GDM1 (cell line): ENCODE measurements at places on chromosomes 3 and 15.

- DNase-seq, result no peak
Measured at GRCh38 chr3:119635719-119636118, 24.7 kb downstream of the POPDC2 start.

DNA sequence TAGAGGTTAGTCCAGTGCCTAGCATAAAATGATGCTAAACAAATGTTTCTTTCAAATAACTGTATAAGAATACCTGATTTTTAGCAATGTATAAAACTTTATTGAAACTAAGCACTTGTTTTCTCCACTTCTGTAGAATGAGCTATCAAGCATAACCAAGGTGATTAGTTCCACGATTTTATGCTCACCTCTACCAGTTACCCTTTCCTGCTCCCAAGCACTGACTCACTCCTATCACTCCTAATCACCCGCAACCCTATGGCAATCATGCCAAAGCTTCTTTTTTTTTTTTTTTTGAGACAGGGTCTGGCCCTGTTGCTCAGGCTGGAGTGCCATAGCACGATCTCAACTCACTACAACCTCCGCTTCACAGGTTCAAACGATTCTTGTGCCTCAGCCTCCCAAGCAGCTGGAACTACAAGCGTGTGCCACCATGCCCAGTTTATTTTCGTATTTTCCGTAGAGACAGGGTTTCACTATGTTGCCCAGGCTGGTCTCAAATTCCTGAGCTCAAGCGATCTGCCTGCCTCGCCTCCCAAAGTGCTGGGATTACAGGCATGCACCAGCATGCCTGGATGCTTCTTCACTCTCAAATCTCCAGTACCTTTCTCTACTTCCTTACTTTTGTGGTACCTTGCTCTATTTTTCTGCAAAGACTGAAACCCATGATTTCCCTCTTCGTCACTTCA is 3.9 kb downstream of the HSPBAP1 start:
- no peak for DNase-seq

DNA sequence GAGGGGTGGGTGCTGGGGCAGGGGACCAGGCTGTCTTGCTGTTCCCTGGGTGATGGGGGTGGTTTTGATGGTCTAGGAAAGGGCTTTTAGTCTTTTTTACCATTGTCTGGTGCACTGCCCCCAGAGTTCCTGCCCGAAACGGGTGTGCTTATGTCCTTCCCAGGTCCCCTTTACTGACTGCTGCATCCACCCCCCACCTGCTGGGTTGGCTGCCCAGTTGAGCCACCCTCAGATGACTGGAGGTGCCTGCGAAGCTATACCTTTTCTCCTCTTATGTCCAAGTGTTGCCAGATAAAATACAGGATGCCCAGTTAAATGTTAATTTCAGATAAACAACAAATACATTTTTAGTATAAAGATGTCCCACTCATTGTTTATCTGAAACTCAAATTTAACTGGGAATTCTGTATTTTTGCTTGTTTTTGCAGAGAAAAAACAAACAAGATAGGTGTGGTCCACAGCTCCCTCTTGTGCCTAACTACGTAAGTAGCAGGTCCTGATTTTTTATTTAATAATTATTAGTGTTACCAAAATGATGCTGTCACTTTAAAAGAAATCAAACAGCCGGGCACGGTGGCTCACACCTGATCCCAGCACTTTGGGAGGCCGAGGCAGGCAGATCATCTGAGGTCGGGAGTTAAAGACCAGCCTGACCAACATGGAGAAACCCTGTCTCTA is 6.1 kb upstream of the RPP14 start:
- DNase-seq, result no peak

DNA sequence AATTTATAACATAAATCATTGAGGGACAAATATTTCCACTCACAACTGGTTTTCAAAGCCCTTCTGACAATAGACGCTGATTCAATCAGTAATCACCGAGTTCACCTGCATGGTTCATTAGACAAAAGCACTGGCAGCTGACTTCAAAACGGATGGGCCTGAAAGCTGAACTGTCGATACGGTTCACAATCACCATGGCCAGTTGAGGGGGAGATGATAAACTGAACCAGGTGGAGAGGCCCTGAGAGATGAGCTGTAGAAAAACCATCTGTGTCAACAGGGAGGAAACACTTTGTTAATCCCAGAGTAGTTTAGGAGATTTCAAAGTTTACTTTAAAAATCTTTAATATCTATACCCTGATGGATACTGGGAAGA is 75.0 kb downstream of the PEX5L start:
- DNase-seq, result no peak
